ENCODE measurements at places on chromosomes 7 and 10.

- no peak for DNase-seq
Measured at GRCh38 chr7:151570366-151570915, 50.7 kb upstream of the RHEB start.

GRCh38 chr7:51543801-51544553 lies 227.4 kb upstream of the COBL start:
- no peak for DNase-seq

GRCh38 chr7:1144269-1144771 lies 15.7 kb downstream of the ZFAND2A start:
- peak; percentile 67 for DNase-seq

DNA sequence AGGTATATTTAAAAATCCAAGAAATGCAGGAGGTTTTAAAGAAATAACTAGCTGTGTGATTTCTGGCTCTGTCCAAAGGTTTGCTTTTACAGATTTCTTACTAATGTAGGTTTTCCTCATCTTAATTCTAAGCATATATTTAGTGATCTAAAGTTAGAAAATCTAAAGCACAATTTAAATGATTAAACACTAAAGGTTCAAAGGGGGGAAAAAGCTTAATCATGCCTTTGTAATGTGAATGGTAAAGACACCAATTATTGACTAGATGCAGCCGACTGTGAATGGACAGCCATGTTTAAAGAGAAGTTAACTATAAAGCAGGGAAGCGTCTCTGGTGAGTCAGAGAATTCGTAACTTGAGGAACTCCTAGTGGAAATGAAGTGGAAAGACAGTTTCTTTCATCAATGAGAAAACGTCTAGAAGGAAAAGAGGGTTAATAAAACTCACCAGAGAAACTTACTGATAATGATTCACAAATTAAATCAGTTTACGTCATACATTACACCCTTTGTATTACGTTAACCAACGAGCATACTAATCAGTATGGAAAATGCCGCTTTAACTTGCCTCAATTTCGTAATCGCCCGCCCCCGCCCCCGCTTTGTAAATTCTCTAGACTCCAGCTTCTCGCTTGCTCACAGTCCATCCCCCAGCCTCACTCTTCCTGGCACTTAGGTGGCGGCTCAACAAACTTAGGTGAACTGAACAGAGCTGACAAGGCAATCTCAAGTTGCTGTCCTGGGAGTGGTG lies 1.1 kb upstream of the HBP1 start:
- DNase-seq: peak; percentile 89

All from pons (tissue), 1 donor.